NCI-H1417 treated with DMSO at 0.1 percent for 48 hours (cell line): ENCODE measurements at places on chromosomes 16 and 17.
A peak's percentile ranks its signal among the peaks of the same experiment; 100 is the strongest.

DNA sequence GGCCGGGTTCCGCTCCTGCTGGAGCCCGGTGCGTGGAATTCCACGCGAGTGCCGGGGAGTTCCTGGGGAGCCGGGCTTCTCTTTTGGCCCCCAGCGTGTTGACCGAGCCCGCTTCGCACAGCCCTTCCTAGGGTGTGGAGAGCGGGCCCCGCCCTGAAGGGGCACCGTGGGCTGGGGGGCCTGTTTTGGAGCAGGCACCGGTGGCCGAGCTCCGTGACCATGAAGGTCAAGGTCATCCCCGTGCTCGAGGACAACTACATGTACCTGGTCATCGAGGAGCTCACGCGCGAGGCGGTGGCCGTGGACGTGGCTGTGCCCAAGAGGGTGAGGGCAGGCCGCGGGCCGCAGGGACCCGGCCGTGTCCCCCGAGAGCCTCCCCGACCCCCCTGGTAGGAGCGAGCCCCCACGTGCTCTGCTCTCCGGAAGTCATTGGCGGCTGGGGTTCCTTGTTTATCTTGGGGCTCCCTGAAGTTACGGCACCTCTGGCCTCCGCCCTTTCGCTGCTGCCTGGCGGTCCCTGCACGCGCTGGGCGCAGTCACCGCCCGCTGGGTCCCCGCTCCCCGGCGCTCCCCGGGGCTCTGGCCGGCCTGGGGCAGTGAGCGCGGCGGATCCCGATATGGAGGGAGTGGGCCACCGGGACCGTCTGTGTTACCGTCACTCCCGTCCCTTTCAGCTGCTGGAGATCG, 528 bp downstream of the HAGHL start:
- DNase-seq = no peak

GRCh38 chr17:80882926-80883685, 108.5 kb upstream of the CHMP6 start:
- no peak for DNase-seq

GRCh38 chr17:61202564-61202963, 197.1 kb upstream of the TBX2 start:
- DNase-seq = no peak

- DNase-seq = no peak
Measured at GRCh38 chr17:72388765-72389473, 268.1 kb downstream of the SOX9 start.

DNA sequence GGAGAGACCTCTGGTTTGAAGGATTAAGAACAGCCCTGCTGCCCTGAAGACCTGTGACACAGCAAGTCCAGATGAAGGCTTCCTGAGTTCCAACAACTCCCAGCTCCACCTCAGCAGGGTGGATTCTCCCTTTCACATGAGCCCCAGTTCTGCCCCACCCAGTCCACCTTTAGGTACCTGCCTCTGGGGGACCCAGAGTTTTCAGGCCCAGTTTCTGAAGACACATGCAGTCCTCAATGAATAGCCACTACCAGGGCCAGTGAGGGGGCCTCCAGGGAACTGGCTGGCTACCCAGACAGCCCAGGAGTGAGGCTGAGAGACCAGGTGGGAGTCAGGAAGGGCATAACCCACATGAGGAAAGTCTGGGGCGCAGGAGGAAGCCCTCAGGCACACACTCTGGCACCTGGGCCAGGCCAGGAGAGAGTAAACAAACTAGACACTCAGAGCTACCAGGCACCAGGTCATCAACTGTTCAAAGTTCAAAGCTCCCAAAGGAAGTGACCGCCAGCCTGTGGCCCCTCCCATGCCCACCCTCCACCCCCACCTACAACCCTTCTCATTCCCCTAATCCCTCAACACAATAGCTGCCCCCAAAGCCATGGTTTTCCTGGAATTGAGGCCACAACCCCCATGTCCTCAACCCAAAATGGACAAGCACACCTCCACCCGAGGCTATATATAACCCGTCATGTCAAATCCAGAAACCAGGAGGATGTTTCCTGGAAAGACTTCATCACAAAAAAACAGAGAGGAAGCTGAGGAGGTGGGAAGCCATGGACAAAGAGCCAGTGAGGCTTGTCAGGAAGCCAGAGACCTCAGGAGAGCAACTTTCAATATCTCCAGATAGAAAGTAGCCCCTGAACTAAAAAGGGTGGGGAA, 2.1 kb downstream of the MYO18A start:
- no peak for DNase-seq

GRCh38 chr17:82674656-82675475, 23.6 kb downstream of the RAB40B start:
- DNase-seq = no peak

DNA sequence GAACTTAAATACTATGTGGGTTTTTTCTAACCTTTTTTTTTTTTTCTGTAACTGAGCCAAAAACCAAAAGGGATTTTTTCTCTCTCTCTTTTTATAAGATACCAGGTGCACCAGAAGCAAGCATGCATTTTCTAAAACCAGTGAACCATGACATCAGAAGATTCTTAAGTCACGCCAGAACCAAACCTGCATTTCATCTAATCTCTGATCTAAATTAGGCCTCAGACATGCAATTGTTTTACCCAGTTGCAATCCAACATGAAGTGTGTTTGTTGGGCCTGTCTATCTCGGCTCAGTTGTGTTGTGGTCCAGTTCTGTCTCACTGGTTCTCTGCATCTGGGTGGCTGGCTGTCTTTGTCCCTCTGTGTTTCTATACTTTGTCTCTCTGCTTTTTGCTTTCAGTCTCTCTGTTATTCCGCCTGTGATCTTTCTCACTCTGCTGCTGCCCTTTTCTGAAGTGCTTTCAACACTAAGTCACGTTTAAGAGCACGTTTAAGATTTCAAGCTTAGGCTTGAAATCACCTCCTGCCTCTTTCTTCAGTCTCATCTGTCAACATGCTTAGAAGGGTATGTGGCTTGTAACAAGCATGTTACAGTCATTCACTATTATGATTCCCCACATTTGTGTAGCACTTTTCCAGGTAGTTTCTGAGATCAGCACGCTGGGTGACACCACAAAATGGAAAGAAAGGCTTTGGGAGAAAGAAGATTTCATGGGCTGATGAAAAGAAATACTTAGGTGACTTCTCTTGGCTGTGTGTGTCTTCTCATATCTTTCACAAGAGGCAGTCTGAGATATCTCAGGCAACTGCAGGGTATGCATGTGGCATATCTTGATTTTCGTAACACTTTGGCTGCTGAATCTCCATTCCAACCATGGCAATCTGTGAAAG, 488.9 kb downstream of the SHISA9 start:
- DNase-seq = no peak

GRCh38 chr17:82103553-82104451, 5.8 kb upstream of the FASN start:
- DNase-seq = no peak

GRCh38 chr17:13601322-13601775, 380 bp downstream of the HS3ST3A1 start:
- no peak for DNase-seq

DNA sequence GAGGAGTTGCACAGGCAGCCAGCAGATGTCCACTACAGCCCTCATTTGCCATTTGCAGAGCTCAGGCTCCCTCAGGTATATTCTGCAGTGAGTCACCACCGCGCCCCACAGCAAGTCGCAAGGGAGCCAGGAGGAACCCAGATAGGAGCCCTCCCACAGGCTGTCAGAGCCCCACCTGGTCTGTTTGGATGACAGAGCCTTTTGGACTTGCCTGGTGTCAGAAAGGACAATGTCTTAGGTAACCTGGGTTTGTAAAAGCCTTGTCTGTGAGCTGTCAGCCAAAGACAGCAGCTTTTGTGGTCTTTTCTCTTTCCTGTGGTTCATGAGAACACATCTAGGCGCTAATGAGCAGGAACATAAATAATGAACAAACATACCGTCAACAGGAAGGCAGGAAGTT, 70.9 kb downstream of the GNAO1 start:
- no peak for DNase-seq

GRCh38 chr17:44842748-44843147, 4.9 kb upstream of the HIGD1B start:
- DNase-seq = no peak

- peak; percentile 78 for DNase-seq
Measured at GRCh38 chr17:56833057-56833808, 487 bp downstream of the C17orf67 start.

DNA sequence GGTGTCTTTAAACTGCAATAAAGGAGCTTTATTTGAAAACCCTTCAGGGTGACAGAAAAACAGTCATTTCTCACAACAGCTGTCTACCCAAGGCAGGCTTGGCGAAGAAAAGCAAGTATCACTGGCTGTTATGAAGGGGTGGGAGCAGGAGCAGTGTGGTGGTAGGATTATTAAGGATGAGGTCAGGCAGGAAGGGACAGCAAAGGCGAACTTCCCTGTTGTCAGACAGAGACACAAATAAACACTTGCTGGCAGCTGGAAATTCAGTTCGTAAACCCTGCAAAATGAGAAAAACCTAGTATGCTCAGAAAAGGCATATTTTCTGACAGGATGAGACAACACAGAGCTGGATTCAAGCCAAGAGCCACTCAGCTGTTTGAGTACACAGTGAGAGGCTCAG, 416.3 kb upstream of the CDH5 start:
- no peak for DNase-seq

DNA sequence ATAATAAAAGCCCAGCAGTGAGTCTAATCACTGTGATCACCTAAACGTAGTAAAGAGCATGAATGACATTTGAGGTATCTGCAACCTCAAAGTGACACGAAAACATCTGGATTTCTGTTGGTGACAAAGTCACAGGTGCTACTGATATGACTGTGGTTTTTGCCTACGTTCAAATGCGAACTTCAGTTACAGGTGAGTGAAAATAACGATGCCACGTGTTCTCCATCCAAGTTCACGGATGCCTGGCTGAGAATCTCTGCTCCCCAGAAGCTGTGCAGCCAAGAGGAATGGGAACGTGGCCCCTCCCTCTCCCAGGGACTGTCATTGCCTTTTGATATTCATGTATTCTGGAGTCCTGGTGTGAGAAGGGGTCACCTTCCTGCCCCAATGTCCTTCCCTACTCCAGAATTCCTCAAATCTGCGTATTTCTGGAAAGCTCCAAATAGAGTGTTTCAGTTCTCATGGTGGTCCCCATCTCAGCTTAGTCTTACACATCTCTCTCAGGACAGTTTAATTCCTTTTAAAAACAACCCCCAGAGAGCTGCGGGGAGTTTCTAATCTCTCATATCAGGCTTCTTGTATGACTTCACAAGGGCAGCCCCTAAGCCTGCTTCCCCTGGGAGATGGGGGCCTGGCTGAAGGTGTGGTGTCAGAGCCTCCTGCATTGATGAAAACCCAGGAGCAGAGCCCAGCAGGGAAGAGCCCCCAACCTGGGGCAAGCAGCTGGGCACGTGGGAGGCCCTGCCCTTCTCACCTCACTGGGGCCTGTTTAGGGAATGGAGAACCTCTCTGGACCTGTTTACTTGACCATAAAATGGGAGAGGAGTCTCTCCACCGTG, 25.8 kb downstream of the PIK3R5 start:
- DNase-seq = no peak

DNA sequence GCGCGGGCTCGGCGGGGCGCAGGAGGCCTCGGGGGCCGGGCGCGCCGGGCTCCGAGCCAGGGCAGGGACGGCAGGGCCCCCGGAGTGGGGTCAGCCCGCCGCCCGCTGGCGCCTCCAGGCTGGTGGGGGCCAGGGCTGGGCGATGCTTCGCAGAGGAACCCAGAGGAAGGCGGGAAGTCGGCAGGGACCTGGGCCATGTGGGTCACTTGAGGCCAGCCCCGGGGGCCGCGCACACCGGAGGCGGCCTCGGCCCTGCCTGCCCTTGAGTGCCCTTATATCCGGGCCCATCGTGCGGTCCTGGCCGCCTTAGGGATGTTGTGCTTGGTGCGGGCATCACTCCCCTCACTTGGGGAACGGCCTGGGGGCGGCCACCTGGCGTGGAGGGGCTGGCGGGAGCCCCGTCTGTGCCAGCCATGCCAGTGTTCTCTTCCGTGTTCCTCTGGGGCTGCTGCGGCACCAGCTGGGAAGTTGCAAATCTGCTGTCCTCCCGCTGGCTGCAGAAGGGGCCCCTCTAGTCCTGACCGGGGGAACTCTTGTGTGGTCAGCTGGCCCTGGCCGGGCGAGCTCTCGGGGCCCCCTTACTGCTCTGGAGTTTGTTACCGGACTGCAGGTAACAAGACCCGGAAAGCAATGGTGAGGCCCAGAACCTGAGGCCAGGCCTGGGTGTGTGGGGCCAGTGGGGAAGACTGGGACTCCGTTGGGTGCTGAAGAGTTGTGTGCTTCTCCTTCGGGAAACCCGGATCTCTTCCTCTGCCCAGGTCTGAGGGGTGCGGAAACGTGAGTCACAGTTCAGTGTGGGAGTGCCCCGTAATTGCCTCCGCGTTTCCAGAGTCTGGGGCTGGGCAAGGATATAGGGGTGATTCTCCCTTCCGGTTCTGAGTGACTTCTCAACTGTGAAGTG, 849 bp downstream of the CAPN15 start:
- no peak for DNase-seq

- DNase-seq = no peak
Measured at GRCh38 chr17:68221786-68222185, 26.1 kb upstream of the AMZ2 start.

DNA sequence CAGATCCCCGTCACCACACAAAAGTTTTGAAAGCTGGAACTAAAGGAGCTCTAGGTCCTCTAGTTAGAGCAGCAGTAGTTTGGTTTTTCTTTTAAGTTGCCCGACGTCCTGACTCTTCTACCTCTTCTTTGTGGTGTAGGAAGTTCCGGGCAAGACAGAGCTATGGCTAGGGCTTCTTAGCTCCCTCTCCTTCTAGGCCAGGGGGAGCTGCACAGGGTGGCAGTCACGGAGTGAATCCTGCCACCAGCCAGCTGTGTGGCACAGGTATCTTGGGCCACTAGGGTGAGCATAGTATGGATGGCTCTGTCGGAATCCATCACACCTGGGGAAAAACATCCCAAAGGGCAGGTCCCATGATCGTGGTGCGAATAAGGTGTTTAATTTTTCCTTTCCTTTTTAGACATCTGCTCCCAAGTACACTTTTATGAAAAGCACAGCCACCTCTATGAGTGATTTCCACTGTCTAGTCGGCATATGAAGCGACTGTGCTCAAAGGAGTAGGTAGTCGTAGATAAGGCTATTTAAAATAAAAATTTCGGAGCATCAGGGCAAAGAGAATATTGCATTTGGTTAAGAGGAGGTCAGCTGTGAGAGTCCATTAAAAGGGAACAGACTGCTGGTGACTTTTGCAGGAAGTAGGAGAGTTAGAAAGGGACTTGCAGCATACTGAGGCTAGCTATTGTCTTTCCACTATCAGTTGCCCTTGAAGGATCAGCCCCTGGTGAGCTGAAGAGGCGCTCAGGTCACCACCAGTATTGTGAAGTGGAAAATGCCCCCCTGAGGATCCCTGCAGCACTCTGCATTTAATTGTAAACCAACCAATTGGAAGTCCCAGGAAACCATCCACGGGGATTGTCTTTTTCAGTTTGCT, 2.1 kb downstream of the PRKCA start:
- no peak for DNase-seq

DNA sequence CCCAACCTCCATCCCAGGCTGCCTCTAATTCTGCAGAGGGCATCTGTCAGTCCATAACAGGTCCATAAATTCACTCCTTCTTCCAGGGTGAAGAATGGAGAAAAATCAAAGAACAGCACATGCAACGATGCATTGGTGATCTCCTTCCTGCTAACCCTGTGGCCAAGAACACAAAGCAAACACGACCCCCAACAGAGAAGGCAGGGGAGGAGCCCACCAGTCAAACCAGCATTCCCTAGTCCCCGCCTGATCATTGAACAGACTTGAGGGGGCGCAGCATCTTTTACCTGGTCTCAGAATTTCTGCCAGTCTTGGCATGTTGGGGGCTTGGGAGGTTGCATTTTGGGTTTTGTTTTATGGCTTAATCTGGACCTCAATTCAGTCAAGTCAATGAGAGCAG, 476.0 kb downstream of the SLC39A11 start:
- DNase-seq = no peak

GRCh38 chr17:9668517-9668916, 23.2 kb downstream of the USP43 start:
- DNase-seq = no peak

- no peak for DNase-seq
Measured at GRCh38 chr17:42531455-42532354, 4.3 kb upstream of the NAGLU start.
